ENCODE measurements at places on chromosomes 4 and X.

- no peak for DNase-seq
Observed at GRCh38 chr4:160894809-160895208, 1269.0 kb downstream of the FSTL5 start.

DNA sequence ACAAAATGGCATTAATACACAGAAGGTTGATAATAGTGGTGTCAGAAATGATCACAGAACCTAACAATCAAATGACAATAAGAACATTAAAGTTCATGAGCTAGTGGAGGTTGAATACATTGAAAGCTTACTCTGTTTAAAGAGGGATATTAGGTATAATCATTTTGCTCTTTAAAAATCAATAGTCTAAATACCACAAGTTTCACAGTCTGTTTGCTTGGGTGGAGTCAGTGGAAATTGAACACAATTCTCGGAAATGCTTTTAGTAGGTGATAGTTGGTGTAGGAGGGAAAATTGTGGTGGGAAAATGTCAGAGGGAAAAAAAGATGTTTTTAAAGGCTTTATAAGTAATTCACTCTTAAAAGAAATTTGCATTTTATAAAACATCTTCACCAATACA is 197.1 kb downstream of the GLUD2 start:
- DNase-seq = no peak

DNA sequence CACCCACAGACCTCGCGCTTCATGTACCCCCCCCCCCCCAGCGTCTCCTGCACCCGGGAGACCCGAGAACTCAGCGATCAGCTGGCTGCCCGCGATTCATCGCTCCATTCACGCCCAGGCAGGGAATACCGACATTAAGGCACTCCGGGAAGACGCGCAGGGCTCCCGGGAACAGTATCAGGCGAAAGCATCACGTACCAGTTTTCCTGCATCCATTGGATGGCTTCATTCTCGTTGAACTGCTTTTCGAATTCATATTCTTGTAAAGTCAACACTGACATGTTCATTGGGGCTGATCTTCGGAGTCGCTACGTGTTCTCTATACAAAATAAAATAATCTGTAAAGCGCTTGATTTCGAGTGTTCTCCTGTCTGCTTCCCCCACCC is 373 bp downstream of the ELOVL6 start:
- no peak for DNase-seq

- DNase-seq = no peak
Observed at GRCh38 chr4:76716020-76716419, 181.9 kb downstream of the SOWAHB start.

- DNase-seq = no peak
Observed at GRCh38 chr4:105155426-105155825, 8.8 kb downstream of the TET2 start.

- DNase-seq = no peak
Observed at GRCh38 chr4:156472624-156473023, 499.0 kb downstream of the PDGFC start.

Data from CD4-positive, alpha-beta T cell treated with Interleukin-6 for 4 hours (primary cell).